NCI-H526 (cell line): ENCODE measurements at places on chromosomes 12 and 14.

DNA sequence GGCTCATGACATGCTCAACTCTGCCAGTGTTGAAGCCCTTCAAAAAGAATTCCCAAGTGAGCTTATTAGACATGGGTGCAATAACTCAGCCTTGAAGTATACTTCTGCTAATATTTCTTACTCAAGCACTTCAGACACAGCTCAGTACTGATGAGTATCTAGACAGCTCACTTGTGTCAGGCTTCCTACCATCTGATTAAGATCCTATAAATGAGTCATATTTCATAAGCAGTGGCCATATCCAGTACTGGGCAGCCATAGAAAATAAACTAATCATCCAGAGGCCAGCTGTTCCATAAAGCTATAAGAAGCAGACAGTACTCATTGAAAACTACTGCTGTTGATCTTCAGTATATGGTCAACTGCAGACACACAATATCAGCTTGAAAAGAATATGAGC lies 12.9 kb downstream of the FSCB start:
- no peak for DNase-seq

DNA sequence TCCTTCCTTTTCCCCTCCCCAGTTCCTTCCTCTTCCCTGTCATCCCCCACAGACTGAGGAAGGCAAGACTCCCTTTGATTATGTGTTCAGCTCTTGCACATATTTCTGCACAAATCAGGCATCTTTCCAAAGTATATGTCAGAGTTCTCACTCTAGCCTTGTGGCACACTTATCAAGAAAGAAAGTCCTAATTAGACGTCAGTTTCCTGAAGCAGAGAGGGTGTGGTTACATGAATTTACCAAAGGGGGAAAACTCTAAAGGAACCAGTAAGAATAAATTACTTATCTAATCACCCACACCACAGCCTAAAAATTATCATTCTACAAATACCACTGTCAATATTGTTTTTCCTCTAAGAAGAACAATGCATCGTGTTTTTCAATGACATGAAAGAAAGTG lies 120.7 kb upstream of the GRIP1 start:
- no peak for DNase-seq

GRCh38 chr12:93776581-93777018 lies 99.4 kb downstream of the CRADD start:
- DNase-seq = peak; percentile 7

GRCh38 chr14:102893452-102893851 lies 29.0 kb upstream of the AMN start:
- DNase-seq = no peak

GRCh38 chr12:64268409-64268808 lies 46.3 kb upstream of the KICS2 start:
- DNase-seq = no peak

- no peak for DNase-seq
Measured at GRCh38 chr12:115042341-115042740, 358.4 kb upstream of the TBX3 start.

- DNase-seq = no peak
Measured at GRCh38 chr12:32546272-32546671, 132.8 kb upstream of the DNM1L start.

GRCh38 chr12:75921622-75922289 lies 109.8 kb downstream of the PHLDA1 start:
- DNase-seq = no peak

GRCh38 chr12:113416091-113416754 lies 6.0 kb upstream of the SDSL start:
- DNase-seq = no peak

- DNase-seq = no peak
Measured at GRCh38 chr14:75022655-75023054, 19.9 kb downstream of the EIF2B2 start.

- no peak for DNase-seq
Measured at GRCh38 chr14:24846261-24846660, 203.7 kb downstream of the STXBP6 start.

DNA sequence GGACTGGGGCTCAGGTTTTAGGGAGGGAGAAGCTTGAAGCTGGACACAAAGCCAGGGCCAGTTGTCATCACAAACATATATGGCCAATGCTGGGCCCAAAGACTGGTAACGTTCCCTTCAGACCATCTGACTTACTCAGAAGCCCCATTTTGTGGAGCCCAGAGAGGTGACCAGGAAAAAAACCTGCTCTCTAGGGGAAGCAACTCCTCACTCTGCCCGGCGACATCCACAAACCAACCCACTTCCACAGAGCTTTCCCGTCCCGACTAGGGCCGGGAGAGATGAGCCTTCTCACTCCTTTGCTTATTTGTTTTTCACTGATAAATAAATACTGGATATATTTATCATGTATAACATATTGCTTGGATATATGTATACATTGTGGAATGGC lies 180.9 kb upstream of the RTL1 start:
- DNase-seq = no peak

GRCh38 chr12:89494411-89495231 lies 30.0 kb downstream of the GALNT4 start:
- DNase-seq = no peak

DNA sequence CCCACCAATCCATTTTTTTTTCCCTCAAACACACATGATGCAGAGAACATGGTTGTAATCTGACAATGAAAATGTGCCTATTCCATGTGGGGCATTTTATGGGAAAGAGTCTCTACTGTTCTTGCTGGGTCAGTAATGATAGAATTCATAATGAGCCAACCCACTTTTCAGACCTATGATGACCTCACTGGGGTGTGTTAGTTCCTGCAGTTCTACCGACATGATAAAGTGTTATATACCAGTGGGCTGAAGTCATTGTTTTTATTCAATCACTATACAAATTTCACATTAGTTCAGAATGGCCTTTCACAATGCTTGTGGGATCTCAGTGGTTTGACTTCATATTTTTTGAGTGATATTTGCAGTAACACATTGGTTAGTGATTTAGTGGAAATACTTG lies 47.5 kb downstream of the PPFIBP1 start:
- DNase-seq = no peak

GRCh38 chr14:92500491-92500941 lies 13.1 kb upstream of the RIN3 start:
- peak; percentile 23 for DNase-seq

GRCh38 chr14:102775855-102776760 lies 1.1 kb upstream of the TRAF3 start:
- DNase-seq = no peak

- DNase-seq = no peak
Measured at GRCh38 chr14:64598404-64598803, 48.6 kb downstream of the PPP1R36 start.

DNA sequence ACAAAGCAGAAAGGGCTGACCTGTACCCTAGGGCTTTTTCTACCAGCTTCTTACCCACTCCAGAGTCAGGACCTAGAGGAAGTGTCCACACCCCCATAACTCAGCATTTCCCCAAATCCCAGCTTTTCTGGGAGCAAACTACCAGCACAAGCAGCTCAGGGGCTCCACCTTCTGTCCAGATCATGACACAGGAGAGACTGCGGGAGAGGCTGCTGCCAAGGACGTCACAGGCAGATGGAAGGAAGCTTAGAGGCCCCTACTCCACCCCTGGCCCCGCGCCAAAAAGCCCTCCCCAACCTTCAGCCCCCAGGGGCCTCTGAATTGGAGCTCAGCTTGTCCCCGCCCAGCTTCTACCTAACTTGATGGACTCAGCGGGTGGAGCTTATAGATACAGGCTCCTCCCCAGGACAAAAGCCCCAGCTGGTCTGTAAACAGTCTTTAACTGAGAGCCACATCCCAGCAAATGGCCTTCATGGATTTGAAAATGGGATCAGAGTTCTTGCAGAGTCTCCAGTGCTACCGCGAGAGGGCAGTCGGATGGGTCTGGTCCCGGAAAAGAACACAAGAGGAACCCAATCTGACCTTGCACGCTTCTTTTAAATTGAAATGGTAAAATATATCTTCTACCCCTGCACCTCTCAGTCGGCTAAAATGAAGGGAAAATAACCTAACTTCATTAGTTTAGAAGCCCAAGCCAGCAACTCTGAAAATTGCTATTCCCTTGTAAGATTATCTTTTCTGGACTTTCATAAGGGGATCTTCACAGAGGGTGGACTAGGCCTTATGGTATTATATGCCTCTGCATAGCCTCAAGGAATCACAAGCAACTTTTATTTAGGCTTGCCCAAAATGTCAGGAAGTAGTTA lies 6.8 kb upstream of the BAZ2A start:
- DNase-seq = peak; percentile 99

DNA sequence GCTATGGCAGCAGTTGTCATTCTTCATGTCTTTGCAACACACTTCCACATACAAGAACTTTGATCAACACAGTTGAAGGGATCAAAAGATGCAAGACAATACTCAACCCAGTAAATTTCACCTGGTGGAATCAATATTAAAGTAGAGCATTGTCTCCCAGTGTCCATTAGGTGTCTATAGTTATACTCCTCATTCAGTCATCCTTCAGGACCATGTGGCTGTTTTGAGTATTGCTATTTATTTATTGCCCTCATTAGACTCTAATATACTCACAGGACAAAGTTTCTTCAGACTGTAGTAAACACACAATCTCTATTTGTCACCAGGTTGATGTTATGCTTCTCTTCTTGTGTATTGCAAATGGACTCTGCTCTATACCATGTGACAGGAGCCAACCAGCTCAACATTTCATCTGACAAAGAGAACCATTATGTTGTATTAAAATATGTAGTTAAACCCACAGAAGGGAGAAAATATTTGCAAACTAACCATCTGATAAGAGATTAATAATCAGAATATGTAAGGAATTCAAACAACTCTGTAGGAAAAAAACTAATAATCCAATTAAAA lies 146.6 kb downstream of the TGFB3 start:
- DNase-seq = peak; percentile 6

GRCh38 chr12:47875746-47876439 lies 28.9 kb downstream of the VDR start:
- no peak for DNase-seq

- no peak for DNase-seq
Measured at GRCh38 chr14:30138567-30138966, 210.9 kb upstream of the PRKD1 start.

- DNase-seq = peak; percentile 90
Measured at GRCh38 chr14:94888121-94888520, 118.2 kb upstream of the GSC start.

GRCh38 chr12:128784030-128784760 lies 39.6 kb downstream of the SLC15A4 start:
- DNase-seq = no peak

- peak; percentile 67 for DNase-seq
Measured at GRCh38 chr14:106372870-106373652, 846.7 kb downstream of the TMEM121 start.

DNA sequence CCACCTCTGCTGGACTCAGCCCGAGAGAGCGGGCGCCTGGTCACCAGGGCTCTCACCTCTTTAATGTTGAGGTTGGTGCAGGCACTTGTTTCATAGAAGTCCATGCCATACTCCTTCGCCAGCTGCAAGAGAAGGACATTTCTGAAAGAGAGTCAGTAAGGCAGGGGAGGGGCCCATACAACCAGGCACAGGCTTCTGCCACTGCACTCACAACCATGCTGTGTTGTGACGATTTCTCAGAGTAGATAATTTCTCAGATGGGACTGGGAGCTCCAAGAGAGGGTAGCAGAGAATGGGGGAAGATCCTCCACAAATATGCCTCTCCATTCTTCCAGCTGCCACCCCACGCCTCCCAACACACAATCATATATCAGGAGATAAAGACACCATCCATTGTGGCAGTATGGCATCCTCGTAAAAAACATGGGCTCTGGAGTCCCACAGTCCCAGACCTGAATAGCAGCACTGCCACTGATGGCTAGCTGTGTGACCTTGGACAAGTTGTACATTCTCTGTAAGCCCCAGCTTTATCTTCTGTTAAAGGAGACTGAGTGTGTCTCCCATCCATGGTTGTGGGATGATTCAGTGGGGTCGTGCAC lies 6.2 kb upstream of the GPX2 start:
- no peak for DNase-seq

GRCh38 chr12:48143898-48144297 lies 13.4 kb downstream of the ASB8 start:
- no peak for DNase-seq

DNA sequence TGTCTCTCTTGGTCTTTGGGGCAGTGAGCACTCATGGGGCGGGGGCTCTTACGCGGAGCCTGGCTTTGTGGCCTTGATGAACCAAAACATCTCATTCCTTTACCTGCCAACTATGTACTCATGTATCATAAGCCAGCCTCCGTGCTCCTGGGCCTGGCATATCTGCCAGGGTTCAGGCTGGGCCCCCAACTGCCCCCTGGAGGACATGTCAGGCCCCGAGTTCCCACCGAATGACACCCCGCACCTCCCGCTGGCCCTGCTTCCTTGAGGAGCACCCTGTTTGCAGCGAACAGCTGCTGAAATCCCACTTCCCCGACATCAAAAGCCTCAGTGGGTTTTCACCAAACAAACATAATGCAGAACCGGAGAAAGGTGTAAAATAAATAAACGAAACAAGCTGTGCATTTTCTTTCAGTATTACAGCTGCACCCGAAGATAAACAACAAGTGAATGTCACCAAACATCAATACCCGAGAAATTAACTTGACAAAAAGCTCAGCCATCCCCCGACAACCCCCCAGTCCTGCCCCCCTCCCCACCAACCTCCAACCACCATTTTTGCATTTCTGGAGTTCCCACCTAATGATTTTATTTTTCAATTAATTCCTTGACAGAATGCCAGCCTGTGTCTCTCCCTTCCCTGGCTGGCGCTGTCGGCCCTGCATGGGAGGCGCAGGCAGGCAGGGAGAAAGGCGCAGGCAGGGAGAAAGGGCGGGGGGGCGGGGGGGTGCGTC lies 139.2 kb downstream of the RBM19 start:
- DNase-seq = no peak

DNA sequence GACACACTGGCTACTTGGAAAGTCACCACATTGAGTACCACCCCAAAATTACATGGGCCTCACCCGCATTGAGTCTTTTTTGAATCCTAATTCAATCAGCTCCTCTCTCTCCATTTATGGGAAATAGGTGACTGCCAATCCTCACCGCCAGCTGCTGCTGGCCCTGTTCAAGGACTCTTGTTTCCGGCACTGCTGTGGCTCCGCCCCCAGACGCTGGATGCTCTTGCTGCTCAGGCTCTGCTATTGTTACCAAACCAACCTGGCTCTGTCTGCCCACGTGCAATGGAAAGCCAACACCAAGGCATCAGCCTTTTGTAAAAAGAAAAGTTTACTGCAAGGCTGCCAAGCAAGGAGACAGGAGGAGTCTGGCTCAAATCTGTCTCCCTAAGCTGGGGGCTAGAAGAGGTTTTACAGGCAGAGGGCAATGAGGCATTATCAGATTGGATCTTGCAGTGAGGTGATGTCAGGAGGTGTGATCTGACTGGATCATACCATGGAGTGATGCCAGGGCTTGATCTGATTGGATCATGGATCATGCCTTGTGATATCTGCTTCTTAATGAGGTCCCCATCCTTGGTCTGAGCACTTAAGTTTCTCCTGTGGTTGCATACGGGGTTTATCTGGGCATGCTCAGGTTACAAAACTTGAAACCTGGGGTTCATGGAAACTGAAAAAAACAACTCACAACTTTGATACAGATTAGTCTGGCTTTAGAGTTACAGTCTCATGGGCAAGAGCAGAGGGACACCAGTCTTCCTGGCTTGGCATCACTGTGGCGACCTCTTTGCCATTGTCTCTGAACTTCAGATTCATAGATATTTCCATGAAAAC lies 117.1 kb upstream of the SLC35F4 start:
- DNase-seq = no peak

GRCh38 chr14:50531595-50532501 lies 521 bp downstream of the MAP4K5 start:
- DNase-seq = peak; percentile 72
